Left hindlimb (tissue), 1 donor: ENCODE measurements at places on chromosomes 1 and 21.

DNA sequence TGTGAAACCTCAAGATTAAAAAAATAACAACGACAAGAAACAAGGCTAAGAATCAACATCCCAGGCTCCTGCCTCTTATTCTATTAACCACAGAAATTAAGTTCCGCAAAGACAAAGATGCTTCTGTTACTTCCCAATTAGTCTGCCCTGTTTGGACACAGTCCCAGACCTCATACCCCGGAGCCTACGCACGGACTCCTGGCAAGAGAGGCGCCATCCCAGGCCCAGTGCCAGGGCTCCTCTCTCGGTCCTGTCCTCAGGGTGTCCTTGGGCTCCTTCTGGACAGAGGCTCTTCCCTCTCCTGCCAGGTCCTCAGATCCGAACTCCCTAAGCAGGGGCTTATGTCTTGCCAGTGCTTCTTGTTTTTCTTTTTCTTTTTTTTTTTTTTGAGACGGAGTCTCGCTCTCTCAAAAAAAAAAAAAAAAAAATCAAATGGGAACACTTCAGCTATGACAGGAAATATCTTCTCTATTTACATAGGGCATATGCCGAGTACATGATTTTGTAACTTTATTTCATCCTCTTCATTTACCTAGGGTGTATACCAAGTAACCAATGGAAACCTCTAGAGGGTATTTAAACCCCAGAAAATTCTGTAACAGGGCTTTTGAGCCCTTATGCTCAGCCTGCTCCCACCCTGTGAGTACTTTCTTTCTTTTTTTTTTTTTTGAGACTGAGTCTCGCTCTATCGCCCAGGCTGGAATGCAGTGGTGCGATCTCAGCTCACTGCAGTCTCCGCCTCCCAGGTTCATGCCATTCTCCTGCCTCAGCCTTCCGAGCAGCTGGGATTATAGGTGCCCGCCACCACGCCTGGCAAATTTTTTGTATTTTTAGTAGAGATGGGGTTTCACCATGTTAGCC lies 11.7 kb upstream of the ENO1 start:
- DNase-seq, result peak; percentile 89

DNA sequence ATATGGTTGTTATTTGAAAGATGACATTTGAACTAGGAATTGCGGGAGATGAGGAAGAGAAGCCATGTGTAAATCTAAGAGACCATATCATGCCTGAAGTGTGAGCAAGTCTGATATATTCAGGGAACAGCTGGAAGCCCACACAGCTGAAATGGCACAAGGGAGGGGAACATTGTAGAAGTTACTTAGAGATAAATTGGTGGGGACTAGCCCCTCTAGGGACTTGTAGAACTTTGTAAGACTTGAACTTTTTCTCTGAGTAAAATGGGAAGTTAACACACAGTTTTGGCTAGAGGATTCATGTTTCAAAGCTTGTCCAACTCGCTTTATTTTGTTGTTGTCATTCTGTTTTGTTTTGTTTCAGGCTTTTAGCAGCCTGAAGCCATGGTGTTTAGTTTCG lies 216.4 kb downstream of the FMN2 start:
- DNase-seq, result no peak

- DNase-seq, result no peak
Measured at GRCh38 chr1:169196581-169196980, 90.1 kb downstream of the ATP1B1 start.

DNA sequence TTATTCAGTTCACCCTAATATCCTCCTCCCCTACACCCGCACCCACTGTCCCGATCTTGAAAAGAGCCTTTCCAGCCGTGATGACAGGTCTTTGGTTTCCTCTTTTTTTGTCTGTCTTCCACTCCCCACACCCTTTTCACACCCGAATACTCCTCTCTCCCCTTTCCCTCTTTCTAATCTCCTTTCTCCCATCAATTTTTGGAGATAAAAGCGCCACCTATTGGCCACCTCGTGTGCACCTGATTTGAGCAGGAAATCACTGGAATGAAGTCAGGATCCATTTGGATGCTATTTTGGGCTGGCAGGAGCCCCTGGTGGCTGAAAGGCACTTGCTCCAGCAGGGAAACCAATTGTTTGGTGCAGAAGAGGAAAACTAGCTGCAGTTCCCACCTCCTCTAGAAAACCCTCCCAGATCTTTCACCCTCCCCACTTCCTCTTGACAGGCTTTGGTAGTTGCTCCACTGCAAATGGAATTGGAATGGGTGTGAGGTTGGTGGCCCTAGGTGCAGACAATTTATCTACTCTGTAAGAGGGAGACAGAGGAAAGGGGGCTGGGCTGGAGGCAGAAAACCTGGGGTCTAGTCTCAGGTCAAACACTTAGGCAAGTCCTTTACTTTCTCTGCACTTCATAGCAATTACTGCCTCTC lies 8.4 kb downstream of the FOXE3 start:
- no peak for DNase-seq

DNA sequence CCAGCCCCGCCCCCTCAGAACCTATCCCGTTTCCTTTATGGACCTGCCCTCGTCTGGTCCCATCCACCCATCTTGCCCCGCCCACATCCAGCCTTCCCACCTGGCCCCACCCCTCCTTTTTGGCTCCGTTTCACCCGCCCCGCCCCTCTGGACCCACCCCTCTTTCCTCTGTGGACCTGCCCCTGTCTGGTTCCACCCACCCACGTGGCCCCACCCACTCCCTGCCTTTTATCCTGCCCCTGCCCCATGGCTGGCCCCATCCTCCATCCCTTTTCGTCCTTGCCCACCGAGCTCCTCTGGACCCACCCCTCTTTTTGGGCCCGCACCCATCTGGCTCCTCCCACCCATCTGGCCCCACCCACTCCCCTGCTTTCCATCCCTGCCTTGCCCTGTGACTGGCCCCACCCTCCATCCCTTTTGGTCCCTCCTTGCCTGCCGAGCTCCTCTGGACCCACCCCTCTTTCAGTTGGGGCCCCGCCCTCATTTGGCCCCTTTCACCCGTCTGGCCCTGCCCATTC lies 177.3 kb downstream of the CAMTA1 start:
- DNase-seq, result peak; percentile 64
